ENCODE measurements at places on chromosomes 2 and 18.

DNA sequence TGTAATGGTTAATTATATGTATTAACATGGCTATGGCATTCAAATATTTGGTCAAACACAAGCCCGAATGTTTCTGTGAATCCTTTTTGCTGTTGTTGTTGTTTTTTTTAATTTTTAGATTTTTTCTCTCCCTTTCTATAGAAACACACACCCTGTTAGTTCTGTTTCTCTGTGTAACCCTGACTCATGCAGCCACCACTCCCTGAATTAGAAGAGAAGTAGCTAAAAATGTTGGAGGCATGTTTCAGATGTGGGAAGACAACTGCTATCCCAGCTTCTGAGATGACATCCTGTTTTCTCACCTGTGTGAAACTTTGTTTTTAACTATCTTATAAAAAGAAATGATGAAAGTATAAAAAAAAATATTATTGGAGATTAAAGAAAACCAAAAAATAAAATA is 219.6 kb upstream of the RGPD4 start:
- no peak for DNase-seq

- no peak for DNase-seq
Observed at GRCh38 chr2:102253140-102253752, 58.1 kb upstream of the IL1RL1 start.

DNA sequence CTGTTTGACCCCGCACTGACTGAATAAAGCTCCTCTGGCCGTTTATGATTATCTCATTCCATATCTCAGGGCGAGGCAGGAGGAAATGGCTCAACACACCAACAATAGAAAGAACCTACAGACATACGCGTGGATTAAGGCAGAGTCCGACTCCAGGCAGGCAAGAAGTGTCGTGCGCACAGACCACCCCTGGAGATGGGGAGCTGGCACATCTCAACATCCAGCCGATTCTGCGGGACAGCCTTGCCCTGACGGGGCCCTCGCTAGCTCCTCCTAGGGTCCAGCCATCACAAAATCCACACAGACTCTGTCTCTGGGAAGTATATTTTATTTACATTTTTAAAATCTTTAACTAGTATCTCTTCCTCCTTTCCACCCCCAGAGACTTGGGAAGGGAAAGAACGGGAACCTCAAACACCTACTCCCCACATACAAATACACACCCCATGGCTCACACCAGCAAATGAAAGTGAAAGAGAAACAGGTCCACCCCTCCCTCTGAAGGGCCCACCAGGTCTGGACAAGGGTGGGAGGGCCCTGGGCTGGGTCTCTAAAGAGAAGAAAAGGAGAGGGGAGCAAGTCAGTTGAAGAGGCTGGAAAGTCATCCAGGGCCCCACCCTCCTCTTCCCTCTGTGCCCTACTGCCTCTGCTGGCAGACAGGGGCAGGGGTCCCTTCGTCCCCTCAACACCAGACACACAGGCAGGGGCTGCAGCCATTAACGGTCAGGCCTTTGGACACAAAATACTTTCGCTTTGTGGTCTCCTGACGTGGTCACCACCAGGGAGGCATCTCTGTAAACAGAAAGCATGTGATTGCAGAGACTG is 3.2 kb downstream of the GPBAR1 start:
- DNase-seq = no peak

GRCh38 chr18:25322806-25323205 is 29.2 kb downstream of the ZNF521 start:
- no peak for DNase-seq

DNA sequence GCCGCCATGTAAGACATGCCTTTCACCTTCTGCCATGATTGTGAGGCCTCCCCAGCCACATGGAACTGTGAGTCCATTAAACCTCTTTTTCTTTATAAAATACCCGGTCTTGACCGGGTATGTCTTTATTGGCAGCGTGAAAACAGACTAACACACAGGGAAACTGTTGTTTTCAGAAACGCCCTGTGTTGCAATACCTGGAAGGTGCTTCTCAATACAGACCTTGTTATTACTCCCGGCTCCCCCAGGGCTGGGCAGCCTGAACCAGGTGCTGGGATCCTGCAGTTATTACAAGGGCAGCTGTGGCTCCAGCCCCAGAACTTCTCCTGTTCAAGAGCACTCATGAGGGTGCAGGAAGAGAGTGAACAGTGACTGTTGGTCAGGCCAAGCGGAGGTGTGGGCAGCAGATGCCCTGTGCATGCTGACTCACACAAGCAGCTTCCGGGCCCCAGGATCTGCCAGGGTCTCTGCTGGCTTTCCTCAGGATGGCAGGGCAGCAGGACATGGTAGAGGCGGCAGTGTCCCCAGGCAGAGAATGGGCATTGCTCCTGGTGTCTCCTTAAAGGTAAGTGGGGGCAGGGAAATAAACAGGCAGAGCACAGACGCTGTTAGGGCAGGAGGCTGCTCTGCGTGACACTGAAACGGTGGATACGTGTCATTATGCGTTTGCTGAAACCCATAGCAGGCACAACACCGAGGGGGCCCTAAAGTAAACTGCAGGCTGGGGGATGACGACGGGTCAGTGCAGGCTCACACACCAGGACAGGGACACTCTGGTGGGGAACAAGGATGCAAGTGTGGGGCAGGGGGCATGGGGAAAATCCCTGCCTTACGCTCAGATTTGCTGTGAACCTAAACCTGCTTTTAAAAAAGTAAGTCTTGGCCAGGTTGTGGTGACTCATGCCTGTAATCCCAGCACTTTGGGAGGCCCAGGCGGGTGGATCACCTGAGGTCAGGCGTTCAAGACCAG is 89.1 kb downstream of the NDUFA10 start:
- no peak for DNase-seq

- no peak for DNase-seq
Observed at GRCh38 chr2:150778828-150779227, 291.4 kb upstream of the RND3 start.

DNA sequence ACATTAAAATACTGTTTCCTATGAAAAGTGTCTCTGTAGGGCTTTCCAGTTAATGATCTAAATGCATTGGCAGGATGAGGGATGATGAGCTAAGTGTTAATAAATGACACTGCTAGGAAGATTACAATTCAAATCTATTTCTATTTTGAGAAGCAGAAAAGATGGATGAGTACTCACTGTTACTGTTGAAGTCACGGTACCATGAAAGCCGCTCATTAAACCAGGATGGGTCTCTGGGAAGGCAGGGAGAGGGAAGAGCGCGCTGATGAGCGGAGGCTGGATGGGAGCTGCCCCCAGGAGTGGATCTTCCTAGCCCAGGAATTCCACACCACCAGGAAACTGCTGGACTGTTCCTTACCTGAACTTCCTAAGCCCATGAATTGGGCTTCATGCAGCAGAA is 27.1 kb upstream of the TXNDC2 start:
- DNase-seq = no peak

DNA sequence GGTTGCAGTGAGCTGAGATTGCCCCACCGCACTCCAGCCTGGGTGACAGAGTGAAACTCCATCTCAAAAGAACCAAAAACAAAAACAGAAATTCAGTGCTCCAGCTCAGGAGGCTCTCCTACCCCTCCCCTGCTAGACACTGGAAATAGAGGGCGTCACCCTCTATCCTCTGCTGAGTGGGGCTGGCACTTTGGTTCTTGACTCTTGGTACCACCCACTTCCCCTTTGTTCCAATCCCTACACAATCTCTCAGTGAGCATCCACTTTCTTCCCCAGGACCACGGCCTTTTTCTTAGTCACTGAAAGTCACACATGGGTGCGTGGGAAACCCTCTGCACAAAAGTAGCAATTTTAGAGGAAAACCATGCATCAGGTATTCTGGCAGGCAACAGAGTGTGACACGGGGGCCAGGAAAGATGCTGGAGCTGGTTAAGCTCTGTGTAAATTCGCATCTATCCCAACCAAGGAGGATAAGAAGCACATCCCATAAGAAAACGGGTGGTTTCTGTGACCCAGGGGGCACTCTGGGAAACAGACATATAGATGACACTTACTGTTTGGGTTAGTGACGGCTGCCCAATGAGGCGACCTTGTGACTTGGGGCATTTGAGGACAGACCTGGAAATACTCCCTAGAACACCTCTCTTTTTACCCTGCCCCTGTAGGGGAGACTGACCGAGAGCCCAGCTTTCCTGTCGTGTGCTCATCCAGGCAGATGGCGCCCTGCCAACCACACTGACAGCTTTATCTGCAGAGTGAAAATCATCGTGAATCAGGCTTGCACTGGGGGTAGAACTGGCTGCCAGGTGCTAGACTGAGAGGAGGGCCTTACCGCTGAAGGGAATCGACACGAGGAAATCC is 7.7 kb downstream of the HJURP start:
- no peak for DNase-seq

DNA sequence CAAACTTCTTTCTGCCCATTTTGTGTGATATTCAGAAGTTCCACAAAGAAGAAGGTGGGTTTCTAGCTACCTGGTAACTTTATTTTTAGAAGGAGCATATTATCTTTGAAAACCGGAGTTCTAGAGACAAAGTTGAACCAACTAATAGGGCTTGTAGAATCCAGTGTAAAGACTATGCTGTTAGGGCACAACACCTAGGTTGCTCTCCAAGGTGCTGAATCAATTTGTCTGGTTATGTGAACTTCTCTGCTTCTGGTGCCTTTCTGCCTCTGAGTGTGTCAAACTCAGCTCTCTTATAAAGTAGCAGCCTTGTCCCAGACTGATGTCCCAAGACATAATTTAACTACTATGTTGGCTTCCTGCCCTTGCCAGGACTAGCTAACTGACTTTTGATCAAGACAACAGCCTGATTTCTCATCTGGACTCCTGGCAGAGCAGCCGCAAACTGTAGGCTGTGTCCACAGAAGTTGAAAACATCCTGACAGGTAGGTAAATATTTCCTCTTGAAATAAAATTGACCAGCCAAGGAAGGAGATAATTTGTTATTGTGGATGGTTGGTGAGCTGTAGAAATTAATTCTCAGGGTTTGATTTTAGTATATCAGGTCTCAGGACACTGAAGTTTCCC is 119.4 kb downstream of the CYRIA start:
- no peak for DNase-seq

DNA sequence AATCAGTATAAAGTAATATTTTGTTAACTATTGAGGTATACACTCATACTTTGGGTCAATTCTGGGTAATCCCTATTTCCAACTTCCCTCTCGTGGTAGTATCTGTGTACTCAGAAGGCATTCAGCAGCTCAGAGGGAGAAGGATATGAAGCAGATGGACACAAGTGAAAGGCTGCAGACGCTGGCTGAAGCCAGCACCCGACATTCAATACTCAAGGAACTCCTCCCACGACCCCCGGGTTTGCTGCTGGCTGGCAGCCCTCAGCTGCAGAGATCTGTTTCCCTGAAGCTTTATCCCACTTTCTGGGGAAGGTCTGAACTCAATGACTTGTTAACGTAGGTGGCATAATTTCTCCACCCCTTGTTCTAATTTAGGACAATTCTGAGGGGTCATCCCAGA is 847.3 kb upstream of the SOX11 start:
- DNase-seq = no peak

- DNase-seq = no peak
Observed at GRCh38 chr18:58892488-58892887, 27.8 kb downstream of the ZNF532 start.

DNA sequence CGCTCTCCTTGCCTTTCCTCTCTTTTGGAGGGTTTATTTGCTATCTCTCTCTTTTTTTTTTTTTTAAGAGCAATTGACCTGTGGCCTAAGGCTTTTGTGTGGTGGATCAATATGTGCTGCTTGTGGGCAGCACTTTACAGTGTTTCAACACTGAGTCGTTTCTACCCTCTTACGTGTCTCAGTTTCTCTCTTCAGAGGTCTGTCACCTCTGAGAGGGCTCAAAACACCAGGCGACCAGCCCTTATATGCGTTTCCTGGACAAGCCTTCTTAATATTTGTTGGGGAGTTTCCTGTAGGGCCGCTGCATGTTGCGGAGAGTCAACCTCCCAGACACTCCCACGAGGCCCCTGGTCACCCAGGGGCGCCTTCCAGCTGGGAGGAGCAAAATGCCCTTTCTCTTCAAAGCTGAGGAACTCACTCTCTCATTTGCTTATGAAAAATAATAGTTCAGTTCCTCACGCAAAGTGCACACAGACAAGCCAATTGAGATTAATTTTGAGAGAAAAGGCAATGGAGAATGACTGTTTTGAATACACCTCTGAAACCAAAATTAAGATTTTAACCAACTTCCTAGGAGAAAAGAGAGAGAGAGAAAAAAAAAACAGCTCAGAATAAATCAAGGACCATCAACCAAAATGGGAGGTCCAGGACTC is 96.3 kb upstream of the B3GNT2 start:
- no peak for DNase-seq

DNA sequence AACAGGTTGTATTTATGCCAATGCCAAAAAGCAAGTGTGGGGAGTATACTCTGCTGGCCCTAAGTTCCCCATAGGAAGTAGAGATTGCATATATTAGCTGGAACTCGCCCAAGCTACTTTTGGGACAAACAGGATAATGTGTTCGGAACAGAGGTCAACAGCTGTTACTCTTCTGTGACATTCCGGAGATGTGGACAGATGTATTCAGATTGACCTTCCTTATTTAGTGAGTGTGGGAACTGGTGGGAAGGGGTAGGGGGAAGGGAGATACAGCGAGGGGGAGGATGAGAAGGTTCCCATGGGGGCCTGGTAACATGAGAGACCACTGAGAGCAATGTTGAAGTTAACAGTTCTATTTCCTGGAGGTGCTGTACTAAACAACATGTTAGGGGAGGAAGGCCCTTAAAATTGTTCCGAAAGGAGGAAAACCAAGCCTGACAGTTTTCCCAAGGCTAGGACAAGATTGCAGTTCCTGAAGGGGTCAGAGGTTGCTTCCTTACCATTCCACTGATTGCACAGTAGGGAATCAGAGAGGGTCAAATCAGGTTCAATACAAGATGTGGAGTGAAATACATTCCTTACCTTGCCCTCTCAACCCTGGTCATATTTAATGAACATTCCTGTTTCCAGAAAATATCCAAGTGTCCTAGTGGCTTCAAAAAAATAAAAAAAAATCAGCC is 14.3 kb upstream of the CD28 start:
- DNase-seq = no peak

GRCh38 chr2:150138587-150138986 is 348.9 kb downstream of the RND3 start:
- DNase-seq = no peak

- no peak for DNase-seq
Observed at GRCh38 chr18:23861805-23862470, 152.6 kb upstream of the TTC39C start.

GRCh38 chr2:165818920-165819319 is 24.9 kb upstream of the GALNT3 start:
- DNase-seq = no peak

DNA sequence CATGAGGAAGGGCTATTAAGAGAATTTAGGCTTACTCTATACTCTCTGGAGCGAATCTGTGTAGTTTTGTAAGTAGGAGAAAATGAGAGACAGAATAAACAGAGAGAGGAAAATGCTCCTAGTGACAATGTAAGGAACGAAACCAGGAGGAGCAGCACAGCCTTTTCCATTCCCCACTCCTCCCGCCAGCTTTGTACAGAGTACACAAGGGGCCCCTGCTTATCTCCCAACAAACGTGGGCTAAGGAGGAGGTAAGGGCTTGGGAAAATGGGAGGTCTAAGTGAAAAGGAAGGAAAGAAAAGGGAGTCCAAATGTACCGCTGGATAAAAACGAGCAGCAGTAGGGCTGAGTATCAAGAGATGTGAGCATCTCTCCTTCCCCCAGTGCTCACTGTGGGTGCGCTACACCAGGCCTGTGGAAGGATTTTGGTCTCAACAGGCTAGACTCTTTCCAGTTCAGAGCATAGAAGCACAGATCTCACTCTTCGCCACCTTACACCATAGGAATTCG is 12.1 kb upstream of the IHH start:
- DNase-seq = no peak
